Stimulated activated CD4-positive, alpha-beta T cell treated with anti-CD3 and anti-CD28 coated beads, Interleukin-12 subunit alpha, Interleukin-12 subunit beta, amount 100 ng/mL, for 48 hours (primary cell): ENCODE measurements at places on chromosomes 4 and X.

- no peak for DNase-seq
Measured at GRCh38 chrX:114582264-114582632, 1.6 kb upstream of the HTR2C start.

DNA sequence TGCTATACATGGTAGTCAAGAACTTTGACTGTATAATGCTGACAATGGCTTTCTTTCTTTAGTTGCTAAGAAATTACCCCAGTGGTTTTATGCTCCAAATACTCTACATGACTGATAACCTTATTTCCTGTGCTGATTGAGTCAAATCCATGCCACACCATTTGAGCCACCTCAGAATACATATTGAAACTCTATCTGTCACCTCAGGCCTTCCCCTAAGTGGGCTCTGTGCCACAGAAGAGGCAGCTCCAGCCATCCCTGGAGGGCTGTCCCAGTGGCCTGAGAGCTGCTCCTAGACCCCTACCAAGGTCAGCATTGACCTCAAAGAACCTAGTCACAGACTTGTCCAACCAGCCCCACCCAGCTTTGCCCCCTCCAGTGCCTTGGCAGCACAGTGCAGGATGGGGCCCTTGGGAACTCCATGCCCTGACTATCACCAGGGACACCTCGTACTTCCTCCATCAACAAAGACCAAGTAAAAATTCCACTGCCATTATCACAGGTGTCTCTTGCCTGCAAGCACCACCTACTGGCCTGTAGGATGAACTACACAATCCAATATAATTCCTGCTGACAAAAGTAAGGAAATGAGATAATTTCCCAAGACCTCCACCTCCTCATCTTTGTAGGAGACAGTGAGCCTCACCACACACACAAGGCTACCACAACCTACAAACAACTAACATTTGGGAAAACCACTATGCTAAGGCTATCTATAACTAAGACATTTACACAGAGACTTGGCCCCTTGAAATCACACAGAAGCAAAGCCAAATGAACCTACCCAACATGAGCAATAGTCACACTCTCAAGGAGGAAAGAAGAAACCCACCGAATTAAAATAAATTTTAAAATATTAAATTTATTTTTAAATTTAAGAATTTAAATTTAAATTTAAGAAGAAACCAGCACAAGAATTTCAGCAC lies 239.9 kb downstream of the NKX6-1 start:
- DNase-seq, result no peak

DNA sequence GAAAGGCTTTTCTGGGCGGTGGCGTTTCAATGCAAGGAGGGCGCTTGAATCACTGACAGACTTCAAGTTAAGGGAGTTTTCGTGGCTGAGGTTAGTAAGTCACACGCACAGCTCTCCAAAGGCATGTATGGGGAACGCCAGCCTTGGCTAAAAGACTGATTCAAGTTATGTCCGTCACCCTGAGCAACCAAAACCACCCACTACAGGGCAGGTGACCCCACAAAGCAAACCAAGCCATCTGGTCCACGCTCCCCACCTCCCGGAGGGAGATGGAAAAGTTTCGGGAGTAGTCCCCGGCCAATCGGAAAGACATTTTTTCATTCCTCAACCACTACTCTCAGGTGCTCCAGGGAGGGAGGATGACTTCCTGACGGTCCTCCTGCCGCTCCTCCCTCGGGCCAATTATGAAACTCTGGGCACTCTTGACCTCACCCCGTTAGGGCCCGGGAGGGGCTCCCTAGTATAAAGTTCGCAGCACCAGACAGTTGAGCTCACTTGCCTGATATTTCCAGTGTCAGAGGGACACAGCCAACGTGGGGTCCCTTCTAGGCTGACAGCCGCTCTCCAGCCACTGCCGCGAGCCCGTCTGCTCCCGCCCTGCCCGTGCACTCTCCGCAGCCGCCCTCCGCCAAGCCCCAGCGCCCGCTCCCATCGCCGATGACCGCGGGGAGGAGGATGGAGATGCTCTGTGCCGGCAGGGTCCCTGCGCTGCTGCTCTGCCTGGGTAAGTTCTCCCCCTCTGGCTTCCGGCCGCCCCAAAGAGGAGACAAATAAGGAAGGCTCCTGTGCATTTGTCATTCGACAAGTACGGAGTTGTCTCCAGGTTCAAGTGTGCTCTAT lies at the start of gene EREG:
TSS of gene EREG (plus strand) at position 494 of the 840 bp plus-strand sequence. CDS start at position 658, 164 bp downstream.
- DNase-seq, result no peak

DNA sequence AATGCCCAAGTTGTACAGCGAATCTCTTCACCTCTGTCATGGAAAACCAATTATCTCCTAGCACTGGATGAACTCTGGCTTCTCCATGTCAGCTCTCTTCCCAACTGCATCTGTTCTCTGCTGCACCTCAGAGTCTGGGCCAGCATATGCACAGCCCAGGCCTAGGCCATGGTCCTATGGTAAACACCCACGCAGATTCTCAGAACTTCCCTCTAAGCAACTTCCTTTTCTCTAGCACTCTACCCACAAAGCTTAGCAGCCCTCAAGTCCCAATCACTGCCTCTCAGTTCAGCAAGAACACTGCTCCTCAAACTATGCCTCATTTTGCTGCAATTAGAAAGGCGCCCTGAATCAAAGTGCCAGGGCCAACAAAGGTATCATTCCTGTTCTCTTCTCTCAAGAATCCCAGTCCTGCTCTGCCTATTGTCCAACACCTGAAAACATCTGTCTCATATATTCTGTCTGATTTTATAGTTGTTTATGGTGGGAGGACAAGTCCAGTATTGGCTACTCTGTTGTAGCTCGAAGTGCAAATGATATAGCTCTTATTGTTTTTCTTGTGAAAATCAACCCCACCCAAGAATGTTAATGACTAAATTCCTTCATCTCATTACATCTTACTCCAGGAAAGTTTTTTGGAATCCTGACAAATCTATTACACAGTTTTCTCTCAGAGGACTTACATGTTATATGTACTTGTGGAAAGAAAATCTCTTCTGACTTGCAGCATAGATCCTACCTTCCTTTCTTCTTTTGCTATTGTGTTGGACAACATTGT lies 85.4 kb downstream of the DCHS2 start:
- no peak for DNase-seq

DNA sequence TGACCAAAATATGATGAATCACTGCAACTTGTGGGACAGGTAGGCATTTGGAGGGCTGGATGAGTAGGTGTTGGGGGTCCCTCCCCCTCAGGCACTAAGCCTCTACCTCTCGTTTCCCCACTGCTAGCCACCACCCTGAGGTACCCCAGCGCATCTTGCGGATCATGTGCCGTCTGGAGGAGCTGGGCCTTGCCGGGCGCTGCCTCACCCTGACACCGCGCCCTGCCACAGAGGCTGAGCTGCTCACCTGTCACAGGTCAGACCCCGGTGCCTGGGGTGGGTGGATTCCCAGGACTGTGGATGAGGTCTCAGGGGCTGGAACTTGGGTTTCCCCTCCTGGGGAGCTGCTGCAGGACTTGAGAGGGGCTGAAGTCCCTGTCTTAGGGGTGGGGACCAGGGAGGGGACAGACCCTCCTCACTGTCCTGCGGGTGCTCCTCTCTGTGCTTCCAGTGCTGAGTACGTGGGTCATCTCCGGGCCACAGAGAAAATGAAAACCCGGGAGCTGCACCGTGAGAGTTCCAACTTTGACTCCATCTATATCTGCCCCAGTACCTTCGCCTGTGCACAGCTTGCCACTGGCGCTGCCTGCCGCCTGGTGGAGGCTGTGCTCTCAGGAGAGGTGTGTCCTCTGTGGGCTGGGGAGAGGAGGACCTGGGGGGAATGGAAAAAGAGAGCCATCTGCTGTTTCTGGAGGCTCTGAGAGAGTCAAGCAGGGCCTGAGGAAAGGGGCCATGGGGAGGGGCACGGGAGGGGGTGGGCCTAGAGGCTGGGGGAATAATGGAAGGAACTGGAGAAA lies 10.1 kb upstream of the ERAS start:
- DNase-seq, result no peak

DNA sequence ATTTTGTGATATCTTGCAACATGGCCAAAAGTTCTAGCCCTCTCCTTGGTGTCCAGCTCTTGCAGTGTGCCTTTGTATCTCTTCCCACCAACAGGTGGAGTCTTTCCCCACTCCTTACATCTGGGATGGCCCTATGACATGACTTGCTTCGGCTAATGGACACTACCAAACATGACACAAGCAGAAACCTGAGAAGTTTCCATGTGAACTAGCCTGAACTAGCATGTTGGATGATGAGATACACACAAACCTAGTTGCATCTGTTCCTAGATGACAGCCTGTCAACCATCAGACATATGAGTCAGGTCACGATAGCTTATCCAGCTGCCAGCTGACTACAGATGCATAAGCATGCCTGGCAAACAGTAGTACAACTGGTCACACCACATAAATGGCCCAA lies 207.5 kb upstream of the FTHL17 start:
- no peak for DNase-seq

- DNase-seq, result no peak
Measured at GRCh38 chr4:76564123-76564915, 129.3 kb downstream of the SHROOM3 start.

- no peak for DNase-seq
Measured at GRCh38 chr4:145819853-145820181, 118.8 kb downstream of the ZNF827 start.

DNA sequence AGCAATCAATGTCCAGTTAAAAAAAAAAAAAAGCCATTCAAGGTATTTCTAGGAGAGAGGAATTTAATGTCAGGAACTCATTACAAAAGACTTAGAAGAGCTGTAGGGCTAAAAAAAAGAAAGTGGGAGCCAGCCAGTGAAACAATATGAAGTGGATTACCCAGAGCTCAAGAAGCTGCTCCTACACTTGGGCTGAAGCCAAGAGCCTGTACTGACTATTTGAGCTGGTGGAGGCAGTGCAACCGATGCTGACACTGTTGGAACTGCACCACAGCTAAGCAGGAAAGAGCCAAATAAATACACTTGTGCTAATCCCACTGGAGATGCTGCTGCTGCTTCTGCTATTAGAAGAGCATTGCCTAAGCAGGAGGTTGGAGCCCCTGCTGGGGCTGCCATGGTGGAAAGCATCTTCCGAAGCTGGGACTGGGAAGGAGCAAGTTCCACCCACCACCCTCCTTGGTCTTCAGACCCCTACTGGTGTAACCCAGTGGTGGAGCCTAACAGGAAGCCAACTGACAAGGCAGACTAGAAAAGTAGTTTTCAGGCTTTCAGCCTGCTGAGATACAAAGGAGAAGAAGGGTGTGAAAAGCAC lies 65.4 kb downstream of the CXXC4 start:
- no peak for DNase-seq

DNA sequence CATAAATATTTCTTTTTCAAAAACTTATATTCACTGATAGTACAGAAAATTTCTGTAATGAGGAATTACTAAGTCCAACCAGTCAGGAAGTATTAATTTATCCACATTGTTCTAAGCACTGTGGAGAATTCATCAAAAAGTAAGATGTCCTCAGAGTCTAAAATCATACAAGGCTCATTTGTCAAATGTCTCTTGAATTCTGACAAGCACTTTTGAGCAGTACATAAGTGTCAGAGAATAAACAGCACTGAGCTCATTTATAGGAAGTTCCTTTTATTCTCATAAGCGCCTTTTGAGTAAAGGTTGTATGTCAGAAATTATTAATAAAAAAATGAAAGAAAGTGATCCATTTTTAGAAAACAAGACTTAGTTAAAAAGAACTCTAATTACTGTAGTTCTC lies 523.2 kb upstream of the EPHA5 start:
- DNase-seq, result no peak

GRCh38 chr4:95017305-95018064 lies 259.7 kb downstream of the BMPR1B start:
- DNase-seq, result no peak

- DNase-seq, result no peak
Measured at GRCh38 chr4:18234108-18234507, 212.6 kb upstream of the LCORL start.

DNA sequence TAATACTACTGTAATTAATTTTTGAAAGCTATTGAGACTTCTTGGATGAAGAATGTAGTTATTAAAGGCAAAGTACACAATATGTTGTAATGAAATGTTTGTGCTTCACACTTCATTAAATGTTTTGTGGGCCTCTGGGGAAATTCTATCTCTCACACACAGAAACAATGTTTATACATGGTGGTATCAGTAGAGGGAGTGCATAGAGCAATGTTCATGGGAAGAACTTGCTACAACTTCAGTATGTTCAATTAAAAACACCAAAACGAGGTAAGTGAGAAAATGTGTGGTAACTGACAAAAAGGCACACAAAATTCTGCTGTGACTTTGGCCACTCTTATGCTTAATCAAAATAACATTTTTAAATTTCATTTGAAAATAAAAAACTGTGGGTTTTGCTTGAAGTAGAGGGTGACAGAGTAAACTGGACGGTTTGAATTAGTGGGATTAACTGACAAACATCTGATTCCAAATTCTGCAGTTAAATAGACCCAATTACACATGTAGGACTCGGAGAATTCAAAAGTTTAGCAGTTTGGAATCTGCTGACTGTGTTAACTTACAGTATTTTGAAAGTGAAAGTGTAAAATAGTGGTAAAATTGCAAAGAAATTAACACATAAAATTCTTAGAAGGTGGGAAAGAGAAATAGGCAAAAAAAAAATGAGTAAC lies 111.4 kb upstream of the TTC29 start:
- no peak for DNase-seq

DNA sequence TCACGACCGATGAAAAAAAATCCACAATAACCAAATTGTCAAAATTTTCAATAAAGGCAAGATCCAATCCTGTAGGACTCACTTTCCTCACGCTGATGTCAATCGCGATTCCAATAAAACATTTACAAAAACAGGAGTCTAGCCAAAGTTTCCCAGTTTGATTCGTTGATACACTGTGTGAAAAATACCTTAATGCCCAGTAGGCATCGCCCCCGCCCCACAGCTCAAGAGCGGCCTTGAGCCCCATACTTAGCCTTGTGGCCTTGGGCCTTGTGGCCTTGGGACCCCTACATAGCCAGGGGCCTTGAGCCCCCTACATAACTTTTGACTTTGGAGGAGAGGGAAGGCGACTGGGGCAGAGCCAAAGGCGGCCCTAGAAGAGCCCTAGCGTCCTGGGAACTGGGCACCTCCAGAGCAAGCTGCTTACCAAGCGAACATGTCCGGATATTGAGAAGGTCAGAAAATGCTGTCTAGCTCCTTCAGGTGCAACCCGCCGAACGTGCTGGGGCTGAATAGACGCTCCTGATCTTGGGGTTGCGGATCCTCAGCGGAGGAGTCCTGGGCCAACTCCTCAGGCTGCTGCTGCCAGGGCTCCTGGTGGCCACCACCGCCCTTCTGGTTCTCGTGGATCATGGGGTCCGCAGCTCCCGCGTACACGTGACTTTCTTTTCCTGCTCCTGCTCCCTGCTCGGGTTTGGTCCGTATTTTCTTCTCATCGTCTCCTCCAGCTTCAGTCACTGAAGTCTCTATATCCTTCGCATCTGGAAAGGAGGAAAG lies 62.9 kb downstream of the RHOXF2B start:
- no peak for DNase-seq

DNA sequence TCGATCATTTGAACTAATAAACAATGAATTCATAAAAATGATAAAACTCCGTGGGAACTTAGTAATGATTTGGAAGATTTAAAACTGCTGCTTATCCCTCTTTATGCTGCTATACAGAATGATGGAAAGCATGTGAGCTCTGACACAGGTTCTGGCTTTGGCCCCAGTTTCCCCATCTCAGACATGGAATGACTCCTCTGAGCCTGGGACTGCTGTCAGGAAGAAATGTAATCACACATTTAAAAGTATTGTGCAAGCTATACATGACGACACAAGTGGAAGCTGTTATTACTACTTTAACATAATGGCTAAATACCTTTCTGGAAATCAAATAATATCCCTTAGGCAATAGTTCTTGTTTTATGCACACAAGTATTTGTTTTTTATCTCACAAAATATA lies 161.7 kb downstream of the DCHS2 start:
- no peak for DNase-seq
